ENCODE measurements at places on chromosomes 16 and 17. TPM values are rescaled to one million over a fixed set of nuclear protein-coding genes. Genes with fewer than 3 reads are reported as not detected.

- no peak for DNase-seq
Measured at GRCh38 chr16:78816499-78817195, 717.2 kb downstream of the WWOX start.

DNA sequence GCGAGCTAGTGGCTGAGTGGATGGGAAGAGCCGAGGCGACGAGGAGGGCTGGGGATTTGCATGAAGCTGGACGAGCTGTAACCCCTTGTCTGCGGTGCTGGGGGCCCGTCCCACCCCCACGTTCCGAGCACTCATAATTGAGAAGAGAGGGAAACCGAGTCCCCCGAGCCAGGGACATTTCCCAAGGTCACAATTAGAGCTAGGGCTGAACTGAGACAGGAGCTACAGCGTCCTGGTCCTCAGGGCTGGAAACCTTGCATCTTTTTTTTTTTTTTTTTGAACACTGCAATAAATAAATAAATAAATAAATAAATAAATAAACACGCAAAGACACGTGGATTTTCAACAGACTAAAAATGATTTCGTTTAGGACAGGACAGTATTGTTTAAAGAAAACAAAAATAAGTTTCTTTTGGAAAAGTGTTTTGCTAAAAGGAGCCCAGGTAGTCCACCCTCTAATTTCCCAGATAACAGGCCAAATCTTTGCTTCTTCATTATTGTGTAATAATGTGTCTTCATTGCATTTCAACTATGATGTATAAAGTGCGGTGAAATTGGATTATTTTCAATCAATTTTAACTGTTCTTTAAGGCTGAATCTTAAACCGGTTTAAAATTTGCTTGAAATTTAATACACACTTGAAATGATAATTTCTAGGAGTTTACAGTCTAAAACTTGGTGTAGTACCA, 992 bp downstream of the GDPD1 start:
- no peak for DNase-seq

DNA sequence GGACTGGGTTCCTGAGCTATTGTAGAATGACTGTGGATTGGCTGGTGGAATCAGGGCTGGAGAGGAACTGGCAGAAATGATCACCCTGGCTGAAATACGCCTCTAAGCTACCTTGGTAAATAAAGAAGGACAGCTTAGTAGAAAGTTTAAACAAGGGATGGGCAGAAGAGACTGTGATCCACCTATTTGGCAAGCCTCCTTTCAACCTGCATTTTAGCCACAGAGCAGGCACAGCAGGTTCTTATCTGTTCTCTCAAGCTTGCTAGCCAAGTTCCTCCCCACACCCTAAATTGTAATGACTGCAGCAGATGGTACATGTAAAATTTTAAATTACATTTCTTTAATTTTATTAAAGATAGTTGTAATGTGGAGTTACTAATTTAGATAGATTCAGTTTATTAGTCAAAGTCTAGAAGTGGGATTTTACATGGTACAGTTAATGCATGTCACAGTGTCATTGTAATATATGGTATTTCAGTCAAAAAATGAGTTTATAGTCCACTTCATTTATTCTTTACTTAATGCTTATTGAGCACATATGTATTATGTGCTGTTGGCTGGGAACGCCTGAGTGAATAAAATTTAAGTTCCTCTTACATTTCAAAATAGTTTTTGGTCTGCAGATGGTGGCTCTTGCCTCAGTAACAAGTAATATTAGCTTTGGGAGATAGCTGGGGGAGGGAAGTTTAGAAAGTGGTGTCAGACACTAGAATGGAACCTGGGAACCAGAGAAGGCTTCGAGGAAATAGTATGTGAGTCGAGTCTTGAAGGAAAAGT, 11.2 kb downstream of the EPN2 start:
- DNase-seq, result no peak

Gene KRT9
- not detected for total RNA-seq

Gene HBZ
- not detected for total RNA-seq

GRCh38 chr16:17331991-17332390, 138.8 kb downstream of the XYLT1 start:
- no peak for DNase-seq

DNA sequence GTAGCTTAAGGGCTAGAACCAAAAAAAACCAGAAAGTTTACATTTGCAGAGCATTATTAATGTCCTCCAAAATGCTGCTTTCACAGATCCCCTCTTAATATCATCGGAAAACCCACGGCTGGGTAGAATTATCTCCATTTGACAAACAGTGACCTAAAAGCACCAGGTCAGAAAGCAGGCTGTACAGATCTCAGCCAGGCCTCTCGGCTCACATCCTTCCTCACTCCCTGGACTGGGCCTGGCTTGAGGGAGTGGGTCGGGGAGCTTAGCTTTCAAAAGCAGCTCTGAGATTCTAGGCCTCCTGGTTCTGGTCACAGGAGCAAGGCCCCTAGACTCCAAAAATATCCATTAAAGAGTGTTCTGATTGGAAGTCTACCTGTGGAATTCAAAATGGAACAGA, 9.1 kb upstream of the SLC12A3 start:
- no peak for DNase-seq

GRCh38 chr17:55420776-55421178, 858 bp downstream of the MMD start:
- DNase-seq, result no peak

DNA sequence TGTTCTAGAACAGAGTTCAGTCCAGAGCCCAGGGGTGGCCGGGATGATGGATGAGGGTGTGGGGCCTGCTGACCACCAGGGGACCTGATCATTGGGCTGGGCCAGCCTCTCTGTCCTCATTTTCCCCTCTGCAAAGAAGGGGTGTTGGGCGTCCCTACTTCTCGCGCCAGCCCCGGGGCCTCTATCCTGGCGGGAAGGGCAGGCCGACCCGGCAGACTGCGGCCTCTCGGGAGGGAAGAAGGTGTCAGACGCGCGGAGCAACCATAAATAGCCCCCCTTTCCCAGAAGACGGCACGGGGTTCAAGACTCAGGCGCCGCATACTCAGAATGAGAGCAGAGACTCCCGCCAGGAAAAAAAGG, 2.0 kb upstream of the CACNA1G start:
- DNase-seq, result no peak

Gene CUEDC1
- total RNA-seq, result 9.9 TPM

DNA sequence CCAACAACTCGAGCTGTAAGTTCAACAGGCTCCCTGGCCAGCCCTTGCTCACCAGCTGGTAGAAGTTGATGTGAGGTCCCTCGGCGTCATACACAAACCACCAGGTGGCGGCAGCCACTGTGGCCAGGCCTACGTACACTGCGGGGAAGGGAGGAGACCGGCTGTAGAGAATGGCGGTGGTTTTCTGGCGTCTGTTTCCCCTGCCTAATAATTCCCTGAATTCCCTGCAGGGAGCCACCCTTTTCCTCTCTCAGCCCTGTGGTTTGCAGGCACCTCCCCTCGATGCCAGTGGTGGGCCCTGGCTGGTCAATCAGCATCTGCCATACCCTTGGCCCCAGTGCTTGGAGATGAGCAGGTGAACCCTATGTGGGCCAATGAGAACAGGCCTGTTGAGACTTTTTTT, 18.9 kb upstream of the P2RX1 start:
- DNase-seq, result peak; percentile 58

Gene ZPBP2
- not detected for total RNA-seq

Measured in HT1080 (cell line).